ENCODE measurements at places on chromosomes 3 and 15.

GRCh38 chr3:120563356-120564022 lies 32.6 kb upstream of the NDUFB4 start:
- DNase-seq = no peak

DNA sequence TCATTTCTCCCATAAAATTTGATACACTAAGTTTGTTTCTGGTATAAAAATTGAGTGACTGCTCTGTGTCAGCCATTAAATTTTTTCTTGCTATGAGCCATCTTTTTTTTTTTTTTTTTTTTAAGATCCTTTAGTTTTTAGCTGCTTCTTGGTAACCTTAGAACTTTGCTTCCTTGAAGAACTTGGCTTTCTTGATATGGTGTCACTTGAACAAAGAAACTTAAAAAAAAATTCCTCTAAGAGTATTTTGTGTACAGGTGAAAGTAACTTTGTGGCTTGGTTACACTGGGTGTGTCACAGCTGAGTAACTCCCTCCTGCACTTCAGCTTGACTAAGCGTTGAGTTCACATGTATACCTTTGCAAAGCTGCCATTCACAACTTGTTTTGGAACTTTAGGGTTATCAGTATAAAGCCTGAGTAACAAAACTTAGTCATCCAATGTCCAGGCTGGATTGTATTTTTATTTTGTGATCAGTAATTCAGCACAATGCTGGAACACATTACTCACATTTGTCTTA lies 6.5 kb downstream of the CHD2 start:
- no peak for DNase-seq

- no peak for DNase-seq
Measured at GRCh38 chr3:49255112-49255511, 21.9 kb downstream of the C3orf62 start.

DNA sequence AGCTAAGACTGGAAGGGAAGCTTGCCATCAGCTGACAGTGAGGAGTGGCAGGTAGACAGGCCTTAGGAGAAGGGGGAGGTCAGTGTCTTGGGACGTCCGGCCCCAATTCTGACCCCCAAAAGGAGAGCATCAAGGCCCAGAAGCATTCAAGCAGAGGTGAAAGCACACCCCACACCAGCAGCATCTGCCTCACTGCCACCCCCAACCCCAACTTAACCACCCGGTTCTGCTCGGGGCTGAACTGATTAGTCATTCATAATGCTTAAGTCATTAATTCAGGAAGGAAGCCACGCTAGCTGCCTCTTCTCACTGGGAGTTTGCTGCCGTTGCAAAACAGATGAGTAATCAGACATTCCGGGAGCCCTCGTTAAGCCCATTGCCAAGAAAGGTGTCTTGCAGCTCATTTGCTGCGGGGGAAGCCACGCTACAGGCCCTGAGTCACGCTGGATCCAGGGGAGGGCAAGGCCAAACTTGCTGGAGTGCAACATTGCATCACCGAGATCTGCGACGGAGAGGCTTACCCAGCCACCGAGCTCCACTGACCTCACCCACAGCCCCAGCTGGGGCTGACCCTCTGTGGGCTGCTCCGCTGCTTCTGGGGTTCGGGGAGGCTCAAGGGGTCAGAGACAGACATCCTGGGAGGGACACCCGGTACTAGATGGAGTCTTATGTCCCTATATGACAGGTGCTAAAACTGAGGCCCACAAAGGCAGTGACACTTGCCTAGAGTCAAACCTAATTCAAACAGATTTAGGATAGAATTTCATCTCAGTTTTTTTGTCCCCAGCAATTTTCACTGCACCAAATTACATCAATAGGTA lies 46.4 kb upstream of the HES1 start:
- peak; percentile 15 for DNase-seq

- no peak for DNase-seq
Measured at GRCh38 chr3:119765239-119765638, 16.7 kb upstream of the NR1I2 start.

DNA sequence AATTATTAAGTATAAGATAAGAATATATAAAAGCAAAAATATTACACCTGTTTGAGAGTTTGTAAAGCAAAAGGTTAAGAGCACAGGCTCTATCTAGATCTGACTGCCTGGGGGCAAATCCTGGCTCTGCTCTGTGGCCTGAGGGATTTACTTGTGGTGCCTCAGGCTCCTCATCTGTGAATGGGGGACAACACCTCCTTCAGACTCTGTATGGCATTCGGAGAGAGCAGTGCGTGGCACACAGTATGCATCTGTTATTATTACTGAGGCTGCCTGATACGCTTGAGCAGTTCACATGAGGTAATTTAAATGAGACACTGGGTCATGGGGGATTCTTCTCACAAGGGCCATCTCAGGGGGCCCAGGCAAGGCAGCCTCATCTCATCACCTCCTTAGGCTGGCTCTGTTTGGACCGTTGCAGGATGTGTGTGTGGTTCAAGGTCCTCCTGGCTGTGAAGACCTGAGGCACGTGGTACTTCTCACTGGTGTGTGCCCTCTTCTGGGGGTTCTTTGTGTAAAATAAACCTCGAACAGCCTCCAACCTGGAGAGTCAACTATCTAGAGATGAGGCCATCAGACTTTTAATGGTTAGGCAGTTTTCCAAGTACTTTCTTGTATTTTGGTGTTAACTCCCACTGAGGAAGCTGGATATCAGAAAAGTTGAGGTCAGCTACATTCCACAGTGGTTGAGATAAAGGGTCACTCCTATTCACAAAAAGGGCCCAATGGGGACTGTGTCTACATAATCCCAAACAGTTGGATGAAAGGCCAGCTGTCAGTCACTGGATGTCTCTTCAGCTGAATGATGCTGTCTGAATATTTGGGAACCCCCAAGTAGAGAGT lies 9.0 kb downstream of the GNB5 start:
- DNase-seq = no peak

DNA sequence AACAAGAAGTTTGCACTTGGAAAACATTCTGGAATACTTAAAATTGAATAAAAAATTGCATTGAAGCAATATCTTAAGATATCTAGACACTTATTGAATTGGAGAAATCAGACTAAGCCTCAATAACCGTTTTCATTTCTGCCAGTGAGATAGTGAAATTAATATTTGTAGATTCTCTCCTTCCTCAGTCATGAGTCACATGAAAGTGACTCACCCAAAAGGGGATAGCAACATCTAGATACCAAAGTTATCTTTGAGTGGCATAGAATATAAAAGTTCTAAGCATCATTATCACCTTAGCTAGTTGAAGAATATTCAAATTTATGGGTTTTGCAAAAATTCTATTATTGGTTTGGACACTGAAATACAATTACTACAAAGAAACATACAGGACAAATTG lies 614.8 kb upstream of the ZNF717 start:
- no peak for DNase-seq

DNA sequence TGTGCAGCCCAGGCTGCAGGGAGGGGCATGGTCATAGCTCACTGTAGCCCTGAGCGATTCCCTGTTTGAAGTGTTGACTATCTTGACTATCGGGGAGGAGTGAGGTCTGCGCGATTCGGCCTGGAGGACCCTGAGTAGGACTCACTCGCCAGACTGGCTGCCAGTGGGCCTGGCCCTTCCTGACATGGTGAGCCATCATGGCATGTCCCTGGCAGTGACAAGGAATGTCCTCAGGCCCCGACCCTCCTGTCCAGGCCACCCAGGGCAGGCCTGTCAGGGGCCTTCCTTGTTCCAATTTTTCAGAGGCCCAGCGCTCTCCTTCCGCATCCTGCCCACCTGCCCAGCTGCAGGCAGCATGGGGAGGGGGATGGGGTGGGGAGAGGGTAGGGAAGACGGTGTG lies 5.2 kb upstream of the OCA2 start:
- DNase-seq = no peak

DNA sequence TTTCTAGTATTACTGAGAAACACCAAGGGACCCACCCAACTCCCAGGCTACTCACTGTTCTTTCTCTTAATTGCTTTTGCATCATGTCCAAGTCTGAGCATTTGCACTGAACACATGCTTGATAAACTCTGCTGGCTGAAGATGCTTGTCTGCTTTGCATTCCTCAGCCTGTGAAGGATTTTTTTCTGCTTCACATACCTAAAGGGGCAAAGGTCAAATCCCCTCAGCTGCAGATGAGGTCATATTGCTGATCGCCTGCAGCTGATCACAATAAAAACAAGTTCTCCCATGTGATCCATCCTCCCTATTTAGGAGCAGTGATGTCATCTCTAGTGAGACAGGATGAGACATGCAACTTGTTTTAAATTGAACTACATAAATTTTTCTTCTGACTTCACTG lies 84.6 kb upstream of the DCBLD2 start:
- no peak for DNase-seq
